ENCODE measurements at places on chromosomes 1 and 21. TPM values are rescaled to one million over a fixed set of nuclear protein-coding genes. Genes with fewer than 3 reads are reported as not detected.

The NADK gene
- 39.6 TPM for total RNA-seq

The NLRP3 gene
- total RNA-seq = not detected

The HAO2 gene
- not detected for total RNA-seq

DNA sequence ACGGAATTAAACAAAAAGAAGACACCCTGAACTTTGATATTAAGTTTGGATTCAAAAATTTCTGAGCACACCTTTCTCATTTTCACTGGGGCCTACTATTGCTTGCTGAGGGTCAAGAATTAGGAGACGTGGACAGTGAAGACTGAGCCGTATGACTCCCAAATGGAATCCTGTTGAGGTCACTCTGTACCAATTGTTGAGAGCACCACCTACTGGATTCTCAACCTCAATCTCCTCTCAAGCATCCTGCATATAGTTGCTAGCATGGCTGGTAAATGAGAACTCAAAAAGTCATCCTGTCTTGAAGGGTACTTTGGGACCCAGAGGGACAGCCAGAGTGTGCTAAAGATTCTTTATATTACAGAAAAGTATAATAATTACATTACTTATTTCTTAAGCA is 20.2 kb upstream of the MTR start:
- DNase-seq = peak; percentile 60

DNA sequence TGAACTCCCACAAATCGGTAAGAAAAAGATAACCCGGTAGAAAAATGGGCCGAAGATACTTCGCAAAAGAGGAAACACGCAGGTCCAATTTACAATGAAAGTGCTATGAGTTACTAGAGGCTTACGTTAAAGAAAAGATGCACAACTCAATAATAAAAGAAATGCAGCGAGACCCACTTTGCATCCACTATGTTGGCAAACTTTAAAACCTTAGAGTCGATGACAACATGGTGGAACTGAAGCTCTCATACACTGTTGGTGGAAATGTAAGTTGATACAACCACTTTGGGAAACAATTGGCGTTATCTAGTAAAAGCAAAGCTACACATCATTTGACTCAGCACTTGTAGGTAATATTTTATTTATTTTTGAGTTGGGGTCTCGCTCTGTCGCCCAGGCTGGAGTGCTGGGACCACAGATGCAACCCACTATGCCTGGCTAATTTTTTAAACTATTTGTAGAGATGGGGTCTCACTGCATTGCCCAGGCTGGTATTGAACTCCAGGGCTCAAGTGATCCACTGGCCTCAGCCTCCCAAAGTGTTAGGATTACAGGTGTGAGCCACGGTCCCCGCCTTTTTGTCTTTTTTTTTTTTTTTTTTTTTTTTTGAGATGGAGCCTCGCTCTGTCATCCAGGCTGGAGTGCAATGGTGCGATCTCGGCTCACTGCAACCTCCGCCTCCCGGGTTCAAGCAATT is 696 bp upstream of the GPATCH3 start:
- no peak for DNase-seq

DNA sequence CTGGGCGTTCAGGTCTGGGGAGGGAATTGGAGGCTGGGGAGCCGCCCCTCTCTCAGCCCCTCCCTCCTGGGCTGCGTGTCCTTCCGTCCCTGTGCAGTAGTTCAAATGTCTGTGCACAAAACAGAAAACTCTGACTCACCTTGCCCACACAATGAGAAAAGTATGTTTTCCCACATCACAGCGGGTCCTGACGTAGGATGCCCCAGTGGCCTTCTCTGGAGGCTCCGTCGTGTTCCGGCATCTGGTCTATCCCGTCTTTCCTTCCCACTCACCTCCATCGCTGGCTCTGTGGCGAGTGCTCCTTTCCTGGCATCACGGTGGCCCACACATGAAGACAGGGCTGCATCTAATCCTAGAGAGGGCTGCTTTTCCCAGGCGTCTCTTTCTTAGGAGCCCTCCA is 224.0 kb downstream of the KAZN start:
- no peak for DNase-seq

DNA sequence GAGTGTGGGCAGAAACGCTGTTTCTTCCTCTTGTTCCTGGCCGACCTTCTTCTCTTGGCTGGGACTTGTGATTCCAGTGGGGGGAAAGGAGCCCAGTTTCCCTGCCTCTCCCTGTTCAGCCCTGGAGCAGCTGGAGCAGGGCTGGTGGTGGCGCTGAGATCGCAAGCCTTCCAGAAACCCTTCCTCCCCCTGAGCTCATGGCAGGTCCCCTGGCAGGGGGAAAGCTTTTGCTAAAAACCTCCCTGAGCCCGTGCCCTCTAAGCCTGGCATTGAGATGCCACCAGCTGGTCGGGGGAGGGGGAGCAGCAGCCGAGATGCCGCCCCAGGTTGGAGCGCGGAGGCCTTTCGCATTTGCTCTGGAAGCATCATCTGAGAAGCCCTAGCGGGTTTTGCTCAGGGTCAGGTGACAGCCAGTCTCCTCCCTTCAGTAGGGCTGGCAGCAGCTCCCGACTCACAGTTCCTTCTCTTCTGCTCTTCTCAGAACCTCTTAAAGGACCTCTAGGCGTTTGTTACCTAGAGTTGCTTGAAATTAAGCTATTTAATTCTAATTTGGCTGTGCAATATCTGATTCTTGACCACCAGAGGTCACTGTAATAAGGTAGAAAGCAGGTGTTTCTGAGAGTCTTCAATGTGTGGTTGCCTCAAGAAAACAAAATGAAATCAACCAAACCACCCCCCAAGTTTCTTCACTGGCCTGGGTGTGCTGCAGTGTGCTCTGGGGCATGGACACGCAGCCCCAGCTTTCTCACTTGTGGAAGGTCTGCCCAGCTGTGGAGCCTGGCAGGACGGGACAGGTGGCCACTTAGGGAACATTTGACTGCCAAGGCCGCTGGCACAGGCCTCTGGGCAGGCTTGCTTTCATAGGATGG is 257.3 kb downstream of the CAMTA1 start:
- DNase-seq = peak; percentile 11

DNA sequence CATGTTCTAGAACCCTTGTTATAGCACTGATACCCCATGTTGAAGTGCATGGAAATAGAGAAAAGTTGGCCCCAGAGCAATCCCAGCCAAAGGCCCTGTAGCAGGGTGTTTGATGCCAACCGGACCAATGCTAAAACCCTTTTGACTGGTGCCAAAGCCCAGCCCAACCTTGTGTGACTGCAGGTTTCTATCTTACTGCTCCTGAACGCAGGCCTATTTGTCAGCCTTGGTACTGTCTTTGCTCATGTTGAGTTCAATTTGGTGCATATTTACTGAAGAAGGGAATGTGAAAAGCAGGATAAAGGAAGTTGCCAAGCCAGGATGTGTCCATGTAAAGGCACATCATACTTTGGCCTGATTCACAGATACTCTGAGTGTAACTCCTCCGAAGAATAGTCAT is 51.7 kb upstream of the NFASC start:
- no peak for DNase-seq

DNA sequence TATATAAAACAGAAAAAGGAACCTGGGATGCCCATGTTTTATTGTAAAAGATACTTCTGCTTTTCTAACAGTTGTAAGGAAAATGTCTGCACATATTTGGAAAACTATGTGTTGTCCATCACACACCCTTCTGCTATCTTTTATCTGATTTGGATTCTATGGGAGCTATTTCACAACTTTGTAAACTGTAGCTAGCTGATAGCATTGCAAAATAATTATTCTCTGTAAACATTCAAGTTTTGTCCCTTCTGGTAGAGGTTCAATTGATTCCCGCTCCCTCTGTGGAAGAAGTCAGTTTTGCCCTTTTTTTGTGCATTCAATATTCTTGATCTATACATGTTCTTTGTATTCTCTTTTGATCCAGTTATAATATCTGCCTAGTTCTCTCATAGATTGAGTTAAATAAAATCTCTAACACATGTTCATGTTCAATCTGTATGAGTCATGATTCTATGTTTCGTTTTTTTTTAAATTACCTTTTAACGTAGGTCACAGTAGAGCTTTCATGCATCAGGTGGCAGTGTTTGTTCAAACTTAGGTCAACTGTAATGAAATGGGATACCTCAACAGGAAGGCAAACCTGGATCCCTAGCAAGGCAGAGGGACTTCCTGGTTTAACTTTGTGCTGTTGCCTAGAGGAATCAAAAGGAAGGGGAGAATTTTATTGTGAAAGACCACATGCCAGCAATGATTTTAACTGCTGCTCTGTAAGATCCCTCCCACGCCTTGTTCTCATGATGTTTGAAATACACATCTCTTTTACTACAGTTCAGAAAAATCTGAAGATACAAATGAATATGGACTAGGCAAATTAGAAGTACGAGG is 26.0 kb upstream of the BCL9 start:
- peak; percentile 17 for DNase-seq

DNA sequence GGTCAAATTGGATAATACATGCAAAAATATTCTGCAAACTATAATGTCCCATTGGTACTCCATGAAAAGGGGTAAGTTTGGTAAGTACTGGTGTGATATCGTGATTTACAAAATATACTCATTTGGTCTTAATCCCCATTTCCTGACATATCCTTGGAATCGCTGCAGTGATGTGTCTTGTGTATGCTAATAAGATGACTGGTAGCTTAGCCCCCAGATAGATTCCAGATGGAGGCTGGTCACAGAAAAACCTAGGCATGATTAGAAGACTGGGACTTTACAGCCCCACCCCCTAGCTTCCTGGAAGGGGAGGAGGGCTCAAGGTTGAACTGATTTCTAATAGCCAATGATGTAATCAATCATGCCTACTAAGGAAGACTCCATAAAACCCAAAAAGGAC is 3.0 kb downstream of the VAMP4 start:
- DNase-seq = no peak

DNA sequence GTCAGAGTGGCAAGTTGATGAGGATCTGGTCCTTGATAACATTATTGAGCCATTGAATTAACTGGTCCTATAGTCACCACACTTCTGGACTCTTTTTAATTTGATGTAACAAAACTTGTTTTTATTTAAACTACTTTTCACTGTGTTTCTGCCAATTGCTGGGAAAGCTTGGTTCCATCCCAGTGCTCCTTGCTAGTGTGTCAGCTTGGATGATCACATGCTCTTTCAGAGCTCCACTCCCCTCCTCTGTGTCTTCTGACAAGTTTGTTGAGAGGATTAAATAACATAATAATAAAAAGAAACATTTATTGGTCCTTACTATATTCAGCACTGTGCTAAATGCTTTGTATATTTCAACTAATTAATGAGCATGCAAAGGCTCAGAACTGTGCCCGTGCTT is 448.5 kb upstream of the B3GALT2 start:
- no peak for DNase-seq

DNA sequence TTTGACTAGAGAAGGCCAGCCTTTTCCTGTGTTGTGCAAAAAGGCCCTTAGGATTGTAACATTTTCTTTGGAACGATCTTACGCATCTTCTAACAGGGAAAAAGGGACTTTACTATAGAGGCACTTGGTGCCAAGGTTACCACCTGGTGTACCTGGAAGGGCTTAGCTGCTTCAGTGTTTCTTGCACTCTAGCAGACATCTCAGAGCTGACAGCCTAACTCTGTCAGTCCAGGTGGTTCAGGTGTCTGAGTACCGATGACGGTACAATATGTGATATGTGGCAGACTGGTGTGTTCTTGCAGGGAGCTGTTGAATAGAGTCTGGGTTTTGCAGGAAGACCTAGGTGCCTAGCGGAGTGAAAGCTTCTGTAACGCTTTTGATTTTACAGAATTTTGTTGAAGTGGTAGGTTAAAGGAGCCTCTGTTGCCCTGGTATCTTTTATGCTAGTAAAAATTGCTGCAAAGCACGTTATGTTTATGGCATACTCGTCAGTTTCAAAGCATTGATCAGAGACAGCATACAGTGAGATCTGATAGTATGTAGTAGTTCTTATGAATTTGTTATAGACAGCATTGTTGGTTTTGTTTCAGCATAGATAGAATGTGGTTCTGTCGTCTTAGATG is 1.4 kb downstream of the MAGI3 start:
- no peak for DNase-seq

DNA sequence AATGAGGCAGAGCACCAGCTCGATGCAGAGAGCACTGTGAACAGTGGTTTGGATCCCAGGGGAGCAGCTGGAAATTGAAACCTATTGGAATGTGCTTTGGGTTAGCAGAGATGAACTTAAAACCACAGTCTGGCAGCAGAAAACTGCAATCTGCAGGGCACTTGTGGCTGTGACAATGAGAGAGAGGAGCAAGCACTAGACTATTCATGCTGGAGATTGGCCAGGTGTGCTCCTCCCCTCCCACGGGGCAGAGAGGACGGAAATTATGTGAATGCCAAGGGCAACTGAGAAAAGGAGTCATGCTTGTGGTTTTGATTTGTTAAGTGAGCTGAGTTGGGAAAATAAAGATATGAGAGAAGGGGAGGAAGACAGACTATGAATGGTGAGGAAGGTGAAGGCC is 38.1 kb downstream of the HSD3B2 start:
- DNase-seq = peak; percentile 80

DNA sequence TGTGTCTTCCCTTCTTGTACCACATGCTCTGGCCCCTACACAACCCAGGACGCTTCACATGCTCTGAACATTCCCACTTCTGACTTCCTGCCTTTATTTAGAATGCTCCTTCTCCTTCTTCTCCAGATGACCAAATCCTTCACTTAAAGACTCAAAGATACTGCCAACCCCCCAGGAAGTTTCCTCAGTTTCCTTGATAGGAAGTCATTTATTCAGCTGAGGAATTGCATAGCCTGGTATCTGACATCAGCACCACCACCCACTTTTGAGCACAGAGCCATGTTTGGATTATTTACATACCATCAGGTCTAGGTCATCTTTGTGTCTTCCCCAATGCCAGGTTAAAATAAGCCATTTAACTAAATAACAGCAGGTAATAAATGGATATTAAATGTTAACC is 42.4 kb downstream of the GFI1 start:
- no peak for DNase-seq

GRCh38 chr1:51962486-51963356 is 27.8 kb downstream of the RAB3B start:
- no peak for DNase-seq

DNA sequence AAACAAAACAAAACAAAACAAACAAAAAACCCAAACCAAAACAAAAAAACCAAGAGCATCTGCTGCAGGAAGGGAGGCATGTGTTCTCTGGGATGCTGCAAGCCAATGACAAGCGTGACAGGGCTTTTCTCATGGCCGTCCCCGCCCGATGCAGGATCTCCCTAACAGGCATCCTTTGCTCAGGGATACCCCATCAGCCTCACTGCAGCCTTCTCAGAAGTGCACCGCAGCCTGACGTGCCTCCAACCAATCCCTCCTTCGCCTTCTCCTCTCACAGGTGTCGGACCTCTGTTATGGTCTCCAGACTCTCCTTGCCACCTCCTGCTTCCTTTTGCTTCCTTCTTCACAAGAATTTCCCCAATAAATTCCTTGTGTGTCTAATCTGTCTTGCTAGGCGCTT is 147.2 kb downstream of the PCP4 start:
- DNase-seq = no peak
